ENCODE measurements at places on chromosomes 1 and 21.

GRCh38 chr1:58190267-58190988, 356.1 kb downstream of the OMA1 start:
- no peaks in the 10 kb centered on the region for H3K36me3 ChIP-seq
- H3K4me3 ChIP-seq, result no peak overlapping the region
- no peaks in the 10 kb centered on the region for H3K27me3 ChIP-seq
- H3K4me1 ChIP-seq, result no peaks in the 10 kb centered on the region
- no peak overlapping the region for H3K27ac ChIP-seq

DNA sequence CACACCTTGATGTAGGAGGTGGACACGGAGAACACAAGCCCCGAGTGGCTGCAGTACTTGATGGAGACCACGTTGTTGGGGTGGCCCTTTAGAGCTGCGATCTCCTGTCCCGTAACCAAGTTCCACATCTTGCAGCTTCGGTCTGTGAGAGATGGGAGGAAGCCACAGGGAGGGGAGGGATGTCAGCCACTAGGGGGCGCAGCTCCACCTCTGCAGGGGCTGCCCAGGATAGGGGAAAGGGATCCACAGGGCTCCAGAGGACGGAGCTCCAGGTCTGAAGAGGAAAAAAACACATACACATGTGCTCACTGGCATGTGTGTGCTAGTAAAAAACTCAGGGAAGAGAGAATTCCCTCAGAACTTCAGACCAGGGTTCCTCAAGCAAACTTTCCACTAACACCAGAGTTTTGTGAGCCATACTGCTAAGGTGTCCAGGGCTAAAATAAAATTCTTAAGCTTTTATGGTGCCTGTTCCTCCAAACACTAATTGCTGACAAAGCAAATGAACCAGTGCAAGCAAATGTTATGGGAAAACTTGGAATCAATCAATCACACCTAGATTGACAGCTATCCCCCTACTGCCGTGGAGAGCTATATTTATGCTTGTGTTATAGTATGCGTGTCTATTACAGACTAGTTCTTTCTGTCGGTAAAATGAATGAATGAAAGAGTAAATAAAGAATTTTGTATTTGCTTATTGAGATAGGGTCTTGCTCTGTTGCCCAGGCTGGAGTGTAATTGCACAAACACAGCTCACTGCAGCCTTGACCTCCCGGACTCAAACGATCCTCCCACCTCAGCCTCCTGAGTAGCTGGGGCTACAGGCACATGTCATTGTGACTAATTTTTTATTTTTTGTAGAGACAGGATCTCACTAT, 43.7 kb downstream of the KIF21B start:
- no peaks in the 10 kb centered on the region for H3K4me1 ChIP-seq
- no peak overlapping the region for H3K27ac ChIP-seq
- H3K27me3 ChIP-seq, result no peaks in the 10 kb centered on the region
- H3K36me3 ChIP-seq, result peaks cover 90% of the 10 kb centered on the region
- DNase-seq, result peak; percentile 34
- no peak overlapping the region for H3K4me3 ChIP-seq

GRCh38 chr1:236759252-236759859, 35.7 kb upstream of the MTR start:
- no peak for DNase-seq
- no peak overlapping the region for H3K27ac ChIP-seq
- no peaks in the 10 kb centered on the region for H3K4me1 ChIP-seq
- H3K4me3 ChIP-seq, result no peak overlapping the region

- no peaks in the 10 kb centered on the region for H3K36me3 ChIP-seq
- DNase-seq, result no peak
- no peak overlapping the region for H3K4me3 ChIP-seq
Observed at GRCh38 chr21:36127250-36127904, 7.5 kb upstream of the CBR3 start.

DNA sequence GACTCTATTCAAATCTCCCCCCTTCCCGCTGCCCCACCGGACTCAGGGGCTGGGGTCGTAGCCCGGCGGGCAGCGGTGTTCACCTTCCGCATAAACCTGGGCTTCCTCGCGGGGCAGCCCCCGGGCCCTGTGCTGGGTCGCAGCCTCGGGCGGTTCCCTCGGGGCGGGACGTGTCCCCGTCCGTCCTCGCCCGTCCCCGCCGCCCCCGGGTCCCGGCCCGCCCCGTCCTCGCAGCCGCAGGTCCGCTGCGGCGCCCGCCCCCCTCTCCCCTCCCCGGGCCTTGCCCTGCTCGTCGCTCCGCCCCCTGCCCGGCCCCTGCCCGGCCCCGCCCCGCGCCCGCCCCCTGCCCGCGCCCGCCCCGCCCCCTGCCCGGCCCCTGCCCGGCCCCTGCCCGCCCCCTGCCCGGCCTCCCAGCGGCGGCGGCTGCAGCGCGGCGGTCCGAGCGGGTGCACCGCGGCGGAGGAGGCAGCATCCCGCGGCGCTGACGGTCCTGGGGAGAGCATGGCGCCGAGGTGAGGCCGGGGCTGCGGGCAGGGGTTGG, at the start of gene COL18A1:
Gene COL18A1, plus strand, starts transcription at position 436 of the 541 bp plus-strand sequence. Its CDS starts 66 bp downstream, at position 502.
- peaks cover 28% of the 10 kb centered on the region for H3K27me3 ChIP-seq
- H3K4me1 ChIP-seq, result peaks cover 5% of the 10 kb centered on the region
- H3K36me3 ChIP-seq, result no peaks in the 10 kb centered on the region
- peak within 1 kb of the TSS; percentile 44 for H3K4me3 ChIP-seq

DNA sequence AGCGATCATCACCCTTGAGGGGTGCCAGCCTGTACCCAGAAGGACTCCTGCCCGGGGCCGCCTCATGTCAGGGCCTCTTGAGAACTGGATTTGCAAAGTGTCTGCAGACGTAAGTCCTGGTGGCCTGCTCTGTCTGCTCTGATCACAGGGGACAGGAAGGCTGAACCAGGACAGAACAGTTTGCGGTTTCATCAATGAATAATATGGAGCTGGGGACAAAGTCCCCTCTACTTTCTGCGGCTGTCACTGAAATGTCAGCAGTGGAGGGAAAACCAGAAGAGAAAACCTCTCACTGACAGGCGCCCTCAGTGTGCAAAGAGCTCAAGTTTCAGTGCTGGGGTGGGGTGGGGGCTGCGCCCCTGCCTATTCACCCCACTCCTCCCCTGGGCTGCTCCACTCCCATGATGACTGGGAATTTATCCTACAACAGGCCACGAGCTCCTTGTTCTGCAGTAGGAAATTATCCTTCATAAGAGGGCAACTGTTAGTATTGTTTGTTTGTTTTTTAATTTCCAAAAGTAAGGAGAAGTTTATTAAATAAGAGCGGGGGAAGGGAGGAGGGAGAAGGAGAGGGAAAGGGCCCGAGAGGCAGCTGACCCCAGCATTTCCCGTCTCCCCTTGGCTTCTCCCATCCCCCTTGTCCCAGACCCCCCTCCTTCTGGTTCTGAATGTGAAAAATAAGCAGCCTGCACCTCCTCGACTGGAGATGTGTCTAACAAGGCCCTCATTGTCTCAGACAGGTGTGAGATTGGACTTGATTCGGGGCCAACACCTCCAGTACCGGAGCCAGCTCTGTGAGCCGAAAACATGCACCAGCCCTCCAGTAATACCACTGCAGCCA, 149.2 kb downstream of the CLIC6 start:
- no peak for DNase-seq
- H3K27ac ChIP-seq, result no peak overlapping the region
- no peak overlapping the region for H3K4me3 ChIP-seq
- no peaks in the 10 kb centered on the region for H3K27me3 ChIP-seq

DNA sequence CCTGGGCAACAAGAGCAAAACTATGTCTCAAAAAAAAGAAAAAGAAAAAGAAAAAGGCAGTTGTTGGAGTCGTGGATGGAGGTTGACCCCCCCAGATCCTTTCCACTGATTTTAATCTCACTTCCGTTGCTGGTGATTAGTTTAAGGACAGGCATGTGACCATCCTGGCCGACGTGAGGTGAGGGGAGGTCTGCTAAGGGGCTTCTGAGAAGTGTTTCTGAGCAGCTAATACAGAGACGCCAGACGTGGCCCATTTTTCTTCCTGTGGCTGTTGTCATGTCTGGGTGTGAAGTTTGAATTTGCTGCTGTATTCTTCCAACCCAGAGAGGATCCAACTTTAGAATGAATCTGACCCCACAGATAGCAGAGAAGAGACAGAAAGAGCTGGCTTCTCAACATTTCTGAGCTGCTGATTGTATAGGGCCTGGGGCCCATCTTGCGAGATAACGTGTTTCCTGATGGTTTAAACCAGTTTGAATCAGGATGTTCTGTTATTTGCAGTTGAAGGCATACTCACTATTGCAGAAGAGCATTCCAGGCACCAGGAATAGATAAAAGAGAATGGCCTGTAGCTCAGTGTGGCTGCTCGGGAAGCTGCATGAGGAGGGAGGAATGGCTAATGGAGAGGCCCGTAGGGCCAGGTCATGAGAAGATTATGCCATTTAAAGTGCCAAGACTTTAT, 22.8 kb upstream of the SSBP3 start:
- no peaks in the 10 kb centered on the region for H3K27me3 ChIP-seq
- no peaks in the 10 kb centered on the region for H3K4me1 ChIP-seq
- DNase-seq, result no peak
- H3K27ac ChIP-seq, result no peak overlapping the region
- no peaks in the 10 kb centered on the region for H3K36me3 ChIP-seq

All from effector memory CD4-positive, alpha-beta T cell (primary cell).